ENCODE measurements at places on chromosomes 7 and 10.

DNA sequence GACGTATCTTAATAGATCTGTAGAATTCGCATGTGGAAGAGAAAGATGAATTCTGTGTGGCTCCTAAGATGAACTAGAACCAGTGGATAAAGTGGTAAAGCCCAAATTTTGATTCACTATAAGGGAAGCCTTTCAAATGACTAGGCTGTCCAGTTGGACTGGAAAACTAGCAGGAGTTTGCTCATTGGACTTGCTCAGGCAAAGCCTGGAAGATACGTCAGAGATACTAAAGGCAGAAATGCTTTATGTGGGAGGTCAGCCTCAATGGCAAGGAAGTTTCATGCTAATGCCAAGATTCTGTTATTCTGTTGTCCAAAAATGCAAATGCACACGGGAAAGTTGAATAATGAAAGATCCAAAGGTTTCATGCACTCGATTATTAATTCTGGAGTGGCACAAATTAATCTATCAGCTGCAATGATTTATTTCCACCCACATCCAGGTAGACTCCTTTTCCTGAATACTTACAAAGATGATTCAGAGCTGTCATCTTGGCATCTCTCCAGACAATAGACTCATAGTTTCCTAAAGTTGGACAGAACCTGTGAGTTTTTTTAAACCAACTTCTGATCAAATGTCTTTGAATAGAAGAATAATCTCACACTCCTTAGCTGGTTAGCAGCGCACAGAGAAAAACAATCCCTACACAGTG, 20.5 kb upstream of the PPP1R3C start:
- no peak for DNase-seq

GRCh38 chr7:136353287-136353686, 376.1 kb upstream of the MTPN start:
- DNase-seq = no peak

- DNase-seq = no peak
Measured at GRCh38 chr10:132839061-132839460, 53.1 kb upstream of the NKX6-2 start.

- DNase-seq = no peak
Measured at GRCh38 chr10:11602919-11603523, 8.4 kb downstream of the USP6NL start.

DNA sequence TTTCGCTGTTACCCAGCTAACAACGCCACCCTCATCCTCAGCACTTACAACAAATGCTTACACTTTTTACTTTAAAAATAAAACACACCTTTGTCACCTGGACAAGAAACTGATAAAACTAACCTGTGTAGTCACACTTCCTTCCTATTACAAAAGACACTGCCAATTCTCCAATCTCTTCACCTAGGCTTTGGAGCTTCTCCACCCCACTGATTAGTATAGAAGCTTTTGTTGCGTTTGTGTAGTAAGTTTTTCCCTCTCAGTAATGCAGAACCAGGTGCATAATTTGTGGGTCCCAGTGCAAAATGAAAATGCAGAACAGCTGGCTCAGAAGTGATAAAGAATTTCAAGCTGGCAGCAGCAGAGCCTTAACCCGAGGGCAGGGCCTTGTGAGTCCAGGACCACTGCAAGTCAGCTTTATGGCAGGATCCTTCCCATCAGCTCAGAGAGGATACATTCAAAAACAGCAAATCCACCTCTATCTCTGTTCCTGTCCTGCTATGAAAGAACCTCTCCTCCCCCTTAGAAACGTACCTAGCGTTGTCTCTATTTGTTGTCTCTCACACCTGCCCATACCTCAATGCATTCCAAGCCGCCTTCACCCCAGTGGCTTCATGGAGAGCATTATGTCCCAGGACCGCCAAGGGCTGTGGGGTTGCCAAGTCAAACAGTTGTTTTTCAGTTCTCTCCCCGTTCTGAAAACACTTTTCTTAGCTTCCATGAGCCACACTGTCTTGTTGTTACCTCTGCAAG, 40.3 kb upstream of the EGFR start:
- no peak for DNase-seq

- DNase-seq = no peak
Measured at GRCh38 chr7:75743455-75743859, 4.7 kb upstream of the HIP1 start.

DNA sequence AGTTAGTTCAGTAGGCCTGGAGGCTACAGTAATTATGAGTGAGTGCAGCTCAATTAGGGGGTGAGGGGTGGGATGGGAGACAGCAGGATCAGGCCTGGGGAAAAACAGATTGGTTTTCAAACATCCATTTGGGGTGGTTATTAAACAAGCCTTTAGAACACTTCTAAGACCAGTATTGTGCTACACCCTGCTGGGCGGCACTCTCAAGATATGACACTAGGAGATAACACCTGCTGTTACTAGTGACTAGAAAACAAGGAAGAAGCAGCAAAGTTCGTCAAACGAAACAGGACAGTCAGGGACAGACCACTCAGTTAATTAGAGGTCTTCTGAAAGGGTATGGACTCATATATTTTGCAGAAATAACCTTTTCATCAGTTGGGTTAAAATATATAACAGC, 353.6 kb downstream of the PTEN start:
- no peak for DNase-seq

DNA sequence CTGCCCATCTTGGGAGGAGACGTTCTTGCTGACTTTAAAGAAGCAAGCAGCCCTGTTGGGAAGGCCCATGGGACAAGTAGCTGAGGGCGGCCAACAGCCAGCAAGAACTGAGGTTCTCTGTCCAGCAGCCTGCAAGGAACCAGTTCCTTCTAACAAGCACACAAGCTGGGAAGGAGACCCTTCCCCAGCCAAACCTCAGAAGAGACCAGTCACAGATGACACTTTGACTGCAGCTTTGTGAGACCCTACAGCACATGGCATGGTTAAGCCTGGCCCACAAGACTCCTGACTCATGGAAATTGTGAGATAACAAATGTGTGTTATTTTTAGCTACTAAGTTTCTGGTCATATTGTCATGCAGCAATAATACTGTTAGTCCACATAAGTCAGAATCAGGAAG, 99.9 kb downstream of the PRLHR start:
- no peak for DNase-seq

DNA sequence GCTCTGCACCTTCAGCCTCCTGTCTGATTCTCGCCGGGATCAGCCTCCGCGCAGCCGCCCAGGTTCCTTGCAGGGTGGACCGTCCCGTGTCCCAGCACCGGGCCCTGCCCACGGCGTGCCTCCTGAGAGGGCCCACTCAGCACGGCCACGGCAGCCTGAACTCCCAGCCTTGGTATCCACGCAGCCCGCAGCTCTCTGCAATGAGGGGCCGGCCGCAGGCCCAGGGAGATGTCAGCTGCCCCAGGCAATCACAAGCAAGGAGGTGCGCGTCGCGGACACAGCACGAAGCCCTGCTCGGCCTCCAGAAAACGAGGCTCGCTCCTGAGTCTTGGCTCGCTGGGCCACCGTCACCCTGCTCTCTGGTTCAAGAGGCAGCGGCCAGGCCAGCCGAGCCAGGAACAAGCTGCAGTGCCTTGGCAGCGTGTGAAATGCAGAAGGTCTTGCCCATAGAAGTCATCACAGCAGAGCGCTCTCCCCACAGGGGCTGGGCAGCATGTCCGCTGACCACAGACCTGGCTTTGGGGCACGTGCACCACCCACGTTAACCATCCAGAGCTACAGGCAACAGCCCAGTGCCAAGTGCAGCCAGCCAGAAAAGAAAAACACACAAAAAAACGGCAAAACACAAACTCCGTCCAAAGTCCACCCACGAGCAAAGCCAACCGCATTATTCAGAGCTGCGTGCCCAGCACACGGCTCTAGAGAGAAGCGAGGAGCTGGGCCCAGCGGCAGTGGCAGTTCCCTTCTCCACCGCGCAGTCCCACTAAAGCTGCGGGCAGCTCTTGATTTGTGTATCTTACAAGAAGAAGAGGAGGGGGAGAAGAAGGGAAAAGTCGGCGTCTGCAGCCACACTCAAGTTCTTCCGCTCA, 13.9 kb downstream of the GPER1 start:
- no peak for DNase-seq

DNA sequence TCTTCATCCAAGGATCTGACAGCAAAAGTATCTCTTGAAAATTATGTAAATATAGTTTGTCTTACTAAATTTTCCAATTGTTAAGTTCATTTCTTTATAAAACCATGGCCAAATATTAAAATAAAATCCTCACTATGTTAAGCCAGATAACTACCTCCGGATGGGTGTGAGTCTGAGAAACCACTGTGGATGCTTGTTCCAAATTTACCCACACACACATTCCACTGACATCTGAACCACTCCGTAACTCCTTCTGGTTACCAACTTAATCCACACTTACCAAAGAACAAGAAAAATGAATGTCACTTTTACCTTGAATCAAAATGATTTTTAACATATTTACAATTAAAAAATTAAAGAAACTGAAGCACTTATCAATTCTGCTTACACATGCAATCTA, 19.7 kb downstream of the CYTH3 start:
- DNase-seq = no peak

- no peak for DNase-seq
Measured at GRCh38 chr10:120963594-120964220, 112.5 kb downstream of the WDR11 start.

GRCh38 chr10:44703241-44704155, 207.6 kb upstream of the TMEM72 start:
- DNase-seq = no peak

DNA sequence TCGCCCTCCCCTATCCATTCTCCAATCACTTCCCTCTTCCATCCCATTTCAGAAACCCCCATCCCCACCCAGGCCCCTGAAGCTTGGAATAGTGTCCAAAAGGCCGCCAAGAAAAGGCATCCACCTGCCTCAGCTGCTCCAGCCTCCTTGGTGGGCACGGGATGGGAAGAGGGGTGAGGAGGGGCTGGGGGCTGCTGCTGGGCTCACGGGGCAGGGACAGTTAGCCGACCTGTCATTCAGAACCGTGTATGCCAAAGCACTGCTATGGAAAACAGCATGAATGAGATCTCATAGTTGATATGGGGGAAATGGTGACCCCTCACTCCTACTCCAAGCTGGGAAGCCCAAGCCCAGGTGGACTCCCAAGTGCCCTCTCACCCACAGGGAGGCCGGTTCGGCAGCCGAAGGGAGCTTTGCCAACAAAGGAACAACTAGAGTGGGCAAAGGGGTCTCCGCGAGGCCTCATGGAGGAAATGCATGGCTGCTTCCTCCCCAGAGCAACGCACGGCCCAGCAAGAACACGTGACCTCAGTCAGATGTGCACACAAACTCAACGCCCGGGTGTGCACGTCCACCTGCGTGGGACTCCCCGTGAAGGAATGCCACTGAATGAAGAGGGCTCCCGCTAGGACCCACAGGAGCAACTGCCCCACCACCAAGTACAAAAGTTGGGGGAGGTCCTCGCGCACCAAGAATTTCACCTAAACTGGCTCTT, 52.5 kb downstream of the EBF3 start:
- no peak for DNase-seq

DNA sequence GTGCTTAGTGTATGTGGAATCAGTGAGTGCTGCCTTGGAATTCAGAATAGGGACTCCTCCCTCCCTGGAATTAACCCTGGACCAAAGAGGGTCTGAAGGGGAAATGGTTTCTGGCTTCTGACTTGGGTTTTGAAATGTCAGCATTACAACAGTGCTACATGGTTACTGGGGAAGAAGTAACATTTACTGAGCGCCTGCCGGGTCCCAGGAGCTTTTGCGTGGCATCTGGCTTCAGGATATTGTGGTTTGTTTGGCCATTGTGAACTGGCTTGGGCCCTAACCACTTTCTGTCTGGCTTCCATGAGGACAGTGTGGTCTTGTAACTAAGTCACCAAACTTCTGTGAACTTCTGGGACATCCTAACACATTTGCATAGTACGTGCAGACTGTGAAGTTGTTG, 21.3 kb downstream of the TSPAN15 start:
- no peak for DNase-seq

- DNase-seq = no peak
Measured at GRCh38 chr10:26863351-26864076, 2.8 kb upstream of the ABI1 start.

DNA sequence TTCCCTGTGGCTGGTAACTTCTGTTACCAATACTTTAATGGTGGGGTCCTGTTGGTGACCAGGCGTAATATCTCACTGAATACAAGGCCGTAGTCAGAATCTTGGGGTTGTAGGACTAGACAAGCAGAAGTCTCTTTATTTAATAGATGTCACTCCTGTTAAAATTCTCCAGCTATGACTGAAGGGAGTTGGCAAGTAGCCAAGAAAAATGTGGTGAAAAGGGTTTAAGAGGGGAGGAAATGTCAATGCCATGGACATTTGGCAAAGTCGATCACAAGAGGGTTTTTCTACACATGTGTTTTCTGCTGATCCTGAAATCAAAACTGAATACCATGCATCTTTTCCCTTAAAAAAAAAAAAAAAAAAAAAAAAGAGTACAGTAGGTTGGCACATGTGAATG, 533.5 kb downstream of the AUTS2 start:
- DNase-seq = no peak

- no peak for DNase-seq
Measured at GRCh38 chr10:32149252-32149955, 93.2 kb upstream of the KIF5B start.

GRCh38 chr7:120716307-120716706, 141.6 kb downstream of the TSPAN12 start:
- no peak for DNase-seq

GRCh38 chr7:964401-965231, 10.1 kb upstream of the ADAP1 start:
- no peak for DNase-seq

GRCh38 chr7:134943785-134944400, 42.4 kb upstream of the AGBL3 start:
- DNase-seq = no peak

- no peak for DNase-seq
Measured at GRCh38 chr10:119025336-119025735, 4.2 kb upstream of the NANOS1 start.

- no peak for DNase-seq
Measured at GRCh38 chr7:151518105-151518946, 1.4 kb downstream of the RHEB start.

GRCh38 chr10:56596257-56596656, 235.2 kb upstream of the ZWINT start:
- no peak for DNase-seq

- DNase-seq = no peak
Measured at GRCh38 chr10:20988357-20988983, 91.4 kb upstream of the NEBL start.

- DNase-seq = no peak
Measured at GRCh38 chr10:59585046-59585700, 124.5 kb downstream of the SLC16A9 start.

DNA sequence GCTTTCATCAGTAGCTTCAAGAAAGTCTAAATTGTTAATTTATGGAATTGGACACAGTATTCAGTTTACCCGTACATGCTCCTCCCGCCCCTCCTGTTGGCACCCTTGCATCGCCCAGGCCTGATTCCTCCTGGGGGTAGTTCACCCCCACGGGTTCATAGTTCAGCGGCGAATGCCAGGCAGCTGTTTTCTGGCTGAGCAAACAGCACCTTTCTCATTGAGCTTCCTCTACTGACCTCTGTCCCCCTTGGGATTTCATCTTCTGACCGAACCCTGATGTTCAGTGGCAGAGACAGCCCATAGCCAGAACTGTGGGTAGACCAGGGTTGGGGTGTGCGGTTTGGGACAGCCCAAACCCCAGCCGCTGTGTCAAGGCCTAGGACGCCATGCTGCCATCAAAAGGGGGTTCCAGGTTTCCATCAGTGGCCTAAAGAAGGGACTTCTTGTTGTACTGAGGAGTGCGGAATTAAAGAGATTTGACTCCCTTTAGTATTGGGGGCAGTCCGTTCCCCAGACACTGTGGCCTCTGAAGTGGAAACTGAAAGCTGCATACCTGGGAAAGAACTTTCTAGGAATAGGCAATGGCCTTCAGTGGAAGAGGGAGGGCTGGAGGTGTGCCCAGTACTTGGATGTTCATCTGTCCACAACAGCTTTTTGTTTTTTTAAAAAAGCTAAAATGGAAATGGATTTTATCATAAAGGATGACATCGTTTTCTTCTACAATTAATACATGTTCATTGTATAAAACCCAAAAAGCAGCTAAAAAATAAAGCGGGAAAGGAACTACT, 19.0 kb downstream of the MDH2 start:
- no peak for DNase-seq
